H4 (cell line): ENCODE measurements at places on chromosomes 16 and 17. TPM values are rescaled to one million over a fixed set of nuclear protein-coding genes. Genes with fewer than 3 reads are reported as not detected.
A peak's percentile ranks its signal among the peaks of the same experiment; 100 is the strongest.

GRCh38 chr16:11094857-11095565, 150.6 kb downstream of the CLEC16A start:
- DNase-seq: no peak

Gene HAP1
- 0.06 TPM in 1 of 2 replicates, not detected in the other for total RNA-seq

Gene PRSS33
- 0.10 TPM in 1 of 2 replicates, not detected in the other for total RNA-seq

Gene SOX8
- total RNA-seq: 0.12 and 0.35 TPM in 2 replicates

- DNase-seq: peak; percentile 95
Measured at GRCh38 chr16:85151603-85152413, 39.5 kb upstream of the CIBAR2 start.

DNA sequence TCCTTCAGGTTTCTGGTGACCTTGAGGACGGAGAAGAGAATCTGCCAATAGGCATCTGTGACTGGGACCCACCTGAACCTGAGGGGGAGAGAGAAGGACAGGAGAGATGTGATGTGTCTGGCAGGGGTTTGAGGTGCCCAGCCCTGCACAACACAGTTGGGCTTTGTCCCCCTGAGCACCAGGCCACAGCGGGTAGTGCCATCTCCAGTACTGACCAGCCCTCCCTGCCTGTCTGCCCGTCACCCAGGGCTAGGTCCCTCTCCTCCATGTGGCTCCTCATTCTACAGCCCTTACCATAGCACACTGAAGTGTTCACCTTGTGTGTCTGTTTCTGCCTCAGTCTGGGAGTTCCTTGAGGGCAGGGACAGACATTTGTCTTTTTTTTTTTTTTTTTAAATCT, 30.8 kb downstream of the NLRP1 start:
- DNase-seq: no peak
